ENCODE measurements at places on chromosomes 6 and 20. TPM values are rescaled to one million over a fixed set of nuclear protein-coding genes. Genes with fewer than 3 reads are reported as not detected.

The LY6G5B gene
- 5.0 TPM for total RNA-seq

The RNF144B gene
- 0.53 TPM for total RNA-seq

The TUBB2B gene
- total RNA-seq: 13.2 TPM

The AVP gene
- total RNA-seq: not detected

The SLC44A4 gene
- total RNA-seq: 0.14 TPM

The TRIM15 gene
- total RNA-seq: not detected

The COL9A3 gene
- 0.58 TPM for total RNA-seq

The LAMP5 gene
- total RNA-seq: 0.08 TPM

The SPEF1 gene
- 2.1 TPM for total RNA-seq

The FABP7 gene
- total RNA-seq: not detected

The BHLHE23 gene
- total RNA-seq: not detected

The SAYSD1 gene
- 6.9 TPM for total RNA-seq

The CCN2 gene
- total RNA-seq: 27.8 TPM

The JPH2 gene
- 0.83 TPM for total RNA-seq

The EPB41L1 gene
- 63.3 TPM for total RNA-seq

The TMEM14A gene
- 36.4 TPM for total RNA-seq

The SLC35D3 gene
- 0.07 TPM for total RNA-seq

The IL17A gene
- total RNA-seq: not detected

The LRRC73 gene
- total RNA-seq: 1.2 TPM

The MC3R gene
- not detected for total RNA-seq

The KCNB1 gene
- 0.44 TPM for total RNA-seq

The TSPO2 gene
- total RNA-seq: 0.10 TPM

The PRR3 gene
- total RNA-seq: 17.0 TPM

The ADGB gene
- total RNA-seq: not detected

The MUC21 gene
- not detected for total RNA-seq

The CASS4 gene
- 0.09 TPM for total RNA-seq

The COL9A1 gene
- total RNA-seq: not detected

The LINC00237 gene
- total RNA-seq: not detected

The CTAGE9 gene
- total RNA-seq: not detected

The FAM217A gene
- not detected for total RNA-seq

The SIRPB1 gene
- 0.57 TPM for total RNA-seq

The BANF2 gene
- total RNA-seq: not detected

The FAM50B gene
- total RNA-seq: 5.5 TPM

Measured in A549 treated with CpdA at 1 μM for 4 hours (cell line).